Gastrocnemius medialis (tissue), 4 donors: ENCODE measurements at places on chromosomes 2 and 18. TPM values are rescaled to one million over a fixed set of nuclear protein-coding genes. Genes with fewer than 3 reads are reported as not detected.

DNA sequence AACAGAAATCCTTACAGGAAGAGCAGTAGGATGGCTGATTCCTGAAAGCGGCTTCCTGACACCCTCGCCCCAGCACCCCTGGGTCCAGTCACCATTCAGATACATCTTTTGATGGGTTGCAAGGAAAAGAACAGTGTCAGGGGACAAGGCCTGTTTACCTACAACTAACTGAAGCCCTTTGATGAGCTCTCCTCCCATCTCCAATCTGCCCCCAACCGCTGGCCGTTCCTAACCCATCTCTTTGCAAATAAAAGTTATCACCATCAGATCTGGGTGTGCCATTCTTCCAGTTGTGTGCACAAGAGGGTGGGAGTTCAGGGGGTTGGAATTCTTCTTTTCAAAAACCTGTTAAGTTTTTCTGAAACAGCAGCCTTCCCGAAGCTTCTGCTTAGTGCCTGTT, 48.9 kb downstream of the ARL4C start:
- H3K4me3 ChIP-seq: no peak overlapping the region
- H3K27me3 ChIP-seq: no peaks in the 10 kb centered on the region
- H3K27ac ChIP-seq: no peak overlapping the region
- H3K4me1 ChIP-seq: no peaks in the 10 kb centered on the region
- H3K36me3 ChIP-seq: no peaks in the 10 kb centered on the region

DNA sequence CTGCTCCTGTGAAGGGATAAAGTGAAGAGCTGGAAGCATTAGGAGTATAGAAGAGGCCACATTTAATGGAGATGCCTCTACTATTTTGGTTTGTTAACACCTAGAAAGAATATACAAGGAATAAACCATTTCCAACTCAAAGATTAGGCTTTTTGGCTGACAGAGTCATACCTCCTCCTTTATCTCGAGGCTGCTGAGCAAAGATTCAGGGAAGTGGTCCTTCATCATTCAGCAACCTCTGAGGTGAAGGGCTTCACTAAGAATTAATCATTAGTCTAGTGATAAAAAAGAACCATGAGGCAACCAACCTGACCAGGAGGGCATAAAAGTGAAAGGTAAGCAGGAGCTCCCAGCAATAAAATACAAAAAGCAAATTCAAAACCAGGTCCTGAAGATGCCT, 25.8 kb downstream of the AAK1 start:
- H3K36me3 ChIP-seq: no peaks in the 10 kb centered on the region
- H3K4me1 ChIP-seq: peaks cover 45% of the 10 kb centered on the region
- no peak overlapping the region for H3K27ac ChIP-seq
- DNase-seq: no peak
- H3K27me3 ChIP-seq: no peaks in the 10 kb centered on the region
- no peak overlapping the region for H3K4me3 ChIP-seq

The ALK gene
- not detected for total RNA-seq

GRCh38 chr2:44974064-44974715, 32.7 kb downstream of the SIX3 start:
- H3K4me3 ChIP-seq: no peak overlapping the region
- H3K27ac ChIP-seq: no peak overlapping the region
- DNase-seq: no peak
- no peaks in the 10 kb centered on the region for H3K4me1 ChIP-seq

DNA sequence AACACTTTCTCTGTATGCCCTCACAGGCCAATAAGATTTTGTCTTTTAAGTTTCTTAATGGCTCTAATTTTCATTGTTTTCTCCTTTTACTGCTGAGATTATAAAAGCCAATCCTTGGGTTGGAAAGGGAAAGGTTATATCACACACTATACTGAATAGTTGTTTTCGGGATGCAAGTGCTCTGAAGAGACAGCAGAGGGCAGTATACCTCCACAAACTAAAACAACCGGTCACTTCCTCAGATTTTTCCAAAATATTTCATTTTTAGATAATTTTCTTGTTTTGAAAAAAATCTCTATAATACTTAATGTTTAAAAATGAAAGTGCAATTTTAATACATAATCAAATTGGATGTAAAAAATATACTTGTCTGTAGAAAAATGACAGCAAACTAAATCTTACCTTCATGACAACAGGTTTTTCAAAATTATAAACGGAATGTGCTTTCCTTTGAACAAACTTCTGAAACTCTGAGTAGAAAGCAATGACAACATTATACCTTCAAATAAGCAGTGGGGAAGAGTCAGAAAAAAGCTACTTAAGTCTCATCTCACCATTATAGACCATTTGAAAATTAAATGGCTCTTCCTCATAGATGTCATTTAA, 82.7 kb downstream of the ORC4 start:
- H3K27ac ChIP-seq: no peak overlapping the region
- DNase-seq: no peak
- H3K27me3 ChIP-seq: no peaks in the 10 kb centered on the region
- H3K4me1 ChIP-seq: peaks cover 3% of the 10 kb centered on the region

GRCh38 chr2:173948842-173949241, 16.3 kb downstream of the SP3 start:
- no peak for DNase-seq
- no peaks in the 10 kb centered on the region for H3K27me3 ChIP-seq
- no peak overlapping the region for H3K27ac ChIP-seq
- no peak overlapping the region for H3K4me3 ChIP-seq
- no peaks in the 10 kb centered on the region for H3K36me3 ChIP-seq

DNA sequence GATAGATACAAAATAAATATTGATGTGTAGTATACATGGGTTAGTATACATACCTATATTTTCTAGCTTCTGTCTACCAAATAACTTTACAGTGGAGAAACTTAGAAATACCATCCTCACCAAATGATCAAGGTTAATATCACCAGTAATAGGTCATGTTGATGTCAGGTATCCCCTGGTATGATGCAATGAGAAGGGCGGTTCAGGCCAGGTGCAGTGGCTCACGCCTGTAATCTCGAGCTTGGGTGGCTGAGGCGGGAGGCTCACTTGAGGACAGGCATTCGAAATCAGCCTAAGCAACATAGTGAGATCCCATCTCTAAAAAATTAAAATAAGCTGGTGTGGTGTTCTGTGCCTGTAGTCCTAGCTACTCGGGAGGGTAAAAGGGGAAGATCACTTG, 38.6 kb downstream of the CIB4 start:
- no peak overlapping the region for H3K27ac ChIP-seq
- no peaks in the 10 kb centered on the region for H3K4me1 ChIP-seq
- DNase-seq: no peak
- no peak overlapping the region for H3K4me3 ChIP-seq
- peaks cover 6% of the 10 kb centered on the region for H3K27me3 ChIP-seq
- H3K36me3 ChIP-seq: no peaks in the 10 kb centered on the region

DNA sequence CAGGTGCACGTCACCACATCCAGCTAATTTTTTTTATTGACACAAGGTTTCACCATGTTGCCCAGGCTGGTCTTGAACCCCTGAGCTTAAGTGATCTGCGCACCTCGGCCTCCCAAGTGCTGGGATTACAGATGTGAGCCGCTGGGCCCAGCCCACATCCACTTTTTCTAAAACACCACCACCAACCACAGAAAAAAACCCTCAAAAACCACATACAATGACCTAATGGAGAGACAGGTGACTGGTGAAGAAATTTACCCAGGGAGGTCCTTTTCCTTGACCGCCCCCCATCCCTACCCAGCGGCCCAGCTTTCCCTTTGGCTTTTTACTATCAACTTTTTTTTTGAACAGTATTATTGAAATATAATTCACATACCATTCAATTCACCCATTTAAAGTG, 47.9 kb downstream of the CACNB4 start:
- H3K4me3 ChIP-seq: no peak overlapping the region
- no peak overlapping the region for H3K27ac ChIP-seq
- H3K27me3 ChIP-seq: no peaks in the 10 kb centered on the region
- no peaks in the 10 kb centered on the region for H3K36me3 ChIP-seq
- no peak for DNase-seq
- no peaks in the 10 kb centered on the region for H3K4me1 ChIP-seq

GRCh38 chr2:184031402-184032147, 566.8 kb upstream of the ZNF804A start:
- H3K27me3 ChIP-seq: no peaks in the 10 kb centered on the region
- no peaks in the 10 kb centered on the region for H3K36me3 ChIP-seq
- no peak overlapping the region for H3K27ac ChIP-seq
- DNase-seq: no peak

- no peaks in the 10 kb centered on the region for H3K4me1 ChIP-seq
- H3K27ac ChIP-seq: no peak overlapping the region
- no peaks in the 10 kb centered on the region for H3K36me3 ChIP-seq
- no peak for DNase-seq
Measured at GRCh38 chr2:63093502-63093901, 42.9 kb downstream of the OTX1 start.

DNA sequence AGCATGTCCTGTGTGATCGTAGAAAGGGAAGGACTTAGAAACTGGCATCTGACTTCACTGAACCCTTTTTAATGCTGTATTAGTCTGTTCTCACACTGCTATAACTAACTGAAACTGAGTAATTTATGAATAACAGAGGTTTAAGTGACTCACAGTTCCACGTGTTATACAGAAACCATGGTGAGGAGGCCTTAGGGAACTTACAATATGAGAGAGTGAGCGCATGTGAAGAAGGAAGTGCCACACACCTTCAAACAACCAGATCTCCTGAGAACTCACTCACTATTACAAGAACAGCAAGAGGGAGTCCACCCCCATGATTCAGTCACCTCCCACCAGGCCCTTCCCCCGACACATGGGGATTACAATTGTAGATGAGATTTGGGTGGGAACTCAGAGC, 811.3 kb downstream of the CPS1 start:
- no peak overlapping the region for H3K4me3 ChIP-seq

- H3K4me3 ChIP-seq: no peak overlapping the region
- H3K4me1 ChIP-seq: no peaks in the 10 kb centered on the region
- no peak overlapping the region for H3K27ac ChIP-seq
- H3K36me3 ChIP-seq: peaks cover 56% of the 10 kb centered on the region
- H3K27me3 ChIP-seq: no peaks in the 10 kb centered on the region
- DNase-seq: no peak
Measured at GRCh38 chr2:202883987-202884675, 12.6 kb upstream of the ICA1L start.

- peaks cover 20% of the 10 kb centered on the region for H3K4me1 ChIP-seq
- H3K36me3 ChIP-seq: no peaks in the 10 kb centered on the region
- H3K27ac ChIP-seq: peak overlapping the region; percentile 78
- no peak overlapping the region for H3K4me3 ChIP-seq
Measured at GRCh38 chr2:226478109-226478809, 321.4 kb downstream of the IRS1 start.
